Smooth muscle cell of trachea (primary cell): ENCODE measurements at places on chromosomes 2 and 18. TPM values are rescaled to one million over a fixed set of nuclear protein-coding genes. Genes with fewer than 3 reads are reported as not detected.

The C2orf66 gene
- 0.17 and 0.29 TPM in 2 replicates for total RNA-seq

The MDH1B gene
- total RNA-seq: 0.99 and 1.2 TPM in 2 replicates

The EN1 gene
- not detected in 2 replicates for total RNA-seq

The KLHL41 gene
- 5.4 and 9.8 TPM in 2 replicates for total RNA-seq

The SFXN5 gene
- total RNA-seq: 12.7 and 14.0 TPM in 2 replicates

The POLE4 gene
- 17.4 and 24.4 TPM in 2 replicates for total RNA-seq
